Inflammatory macrophage treated with lipopolysaccharide for 1 hour (primary cell): ENCODE measurements at places on chromosomes 2 and 18.

DNA sequence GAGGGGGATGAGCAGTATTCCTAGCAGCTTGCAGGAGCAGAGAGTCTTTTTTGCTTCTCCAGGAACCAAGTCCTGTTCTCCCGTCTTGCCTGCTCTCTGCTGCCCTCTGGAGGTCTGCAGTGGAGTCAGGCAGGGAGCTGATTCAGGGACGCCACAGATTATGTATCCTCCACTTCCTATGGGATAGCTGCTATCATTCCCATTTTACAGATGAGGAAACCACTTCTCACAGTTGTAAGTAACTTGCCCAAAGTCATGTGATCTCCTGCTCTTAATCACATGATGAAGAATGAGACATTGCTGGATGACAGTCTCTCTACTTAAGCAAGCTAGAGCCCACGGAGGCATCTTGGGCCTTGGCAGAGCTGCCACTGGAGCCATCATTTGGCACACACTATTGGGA lies 8.3 kb downstream of the SLC4A5 start:
- DNase-seq: peak; percentile 75

DNA sequence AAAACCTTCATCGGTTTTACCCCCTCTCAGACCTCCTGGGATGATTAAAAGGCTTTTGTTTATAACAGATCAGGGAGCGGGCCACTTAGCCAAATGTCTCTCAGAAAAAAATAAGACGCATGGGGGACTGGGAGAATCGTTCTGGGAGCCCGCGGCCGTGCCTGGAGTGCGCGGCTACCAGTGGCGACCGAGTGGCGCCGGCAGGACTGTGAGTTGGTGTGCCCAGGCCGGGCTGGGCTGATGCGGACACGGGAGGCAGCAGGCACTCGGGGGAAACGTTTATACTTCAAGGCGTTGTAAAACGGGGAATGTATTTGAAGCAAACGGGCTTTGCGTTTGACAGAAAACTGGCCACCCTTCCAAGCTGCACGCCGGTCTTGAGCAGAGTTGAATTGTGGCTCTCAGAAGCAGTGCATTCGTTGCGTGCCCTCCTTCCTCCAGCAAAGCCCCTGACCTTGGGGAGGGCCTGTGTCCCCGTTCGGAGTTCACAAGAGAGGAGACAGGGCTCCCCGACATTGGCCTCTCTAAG lies 4.7 kb upstream of the HOXD10 start:
- no peak for DNase-seq

DNA sequence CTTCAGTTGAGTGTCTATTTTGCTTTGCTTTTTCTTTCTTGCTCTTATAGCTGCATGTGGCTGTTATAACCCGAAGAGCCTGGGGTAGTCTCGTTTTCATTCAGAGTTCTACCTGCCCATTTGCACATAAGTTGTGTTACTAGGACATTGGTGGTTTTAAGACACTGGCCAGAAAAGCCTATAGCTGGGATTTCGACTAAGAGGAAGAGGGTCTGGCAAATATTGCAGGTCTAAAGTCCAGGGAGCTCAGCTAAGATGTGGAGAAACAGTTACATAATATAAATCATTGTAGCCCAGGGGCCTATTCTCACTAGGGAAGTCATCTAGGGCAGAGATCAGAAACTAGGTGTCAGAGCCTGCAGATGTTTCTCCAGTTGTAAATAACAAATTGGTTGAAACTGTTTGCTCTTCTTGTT lies 120.8 kb downstream of the BABAM2 start:
- DNase-seq: no peak

- no peak for DNase-seq
Observed at GRCh38 chr2:207153266-207153975, 12.3 kb downstream of the KLF7 start.

DNA sequence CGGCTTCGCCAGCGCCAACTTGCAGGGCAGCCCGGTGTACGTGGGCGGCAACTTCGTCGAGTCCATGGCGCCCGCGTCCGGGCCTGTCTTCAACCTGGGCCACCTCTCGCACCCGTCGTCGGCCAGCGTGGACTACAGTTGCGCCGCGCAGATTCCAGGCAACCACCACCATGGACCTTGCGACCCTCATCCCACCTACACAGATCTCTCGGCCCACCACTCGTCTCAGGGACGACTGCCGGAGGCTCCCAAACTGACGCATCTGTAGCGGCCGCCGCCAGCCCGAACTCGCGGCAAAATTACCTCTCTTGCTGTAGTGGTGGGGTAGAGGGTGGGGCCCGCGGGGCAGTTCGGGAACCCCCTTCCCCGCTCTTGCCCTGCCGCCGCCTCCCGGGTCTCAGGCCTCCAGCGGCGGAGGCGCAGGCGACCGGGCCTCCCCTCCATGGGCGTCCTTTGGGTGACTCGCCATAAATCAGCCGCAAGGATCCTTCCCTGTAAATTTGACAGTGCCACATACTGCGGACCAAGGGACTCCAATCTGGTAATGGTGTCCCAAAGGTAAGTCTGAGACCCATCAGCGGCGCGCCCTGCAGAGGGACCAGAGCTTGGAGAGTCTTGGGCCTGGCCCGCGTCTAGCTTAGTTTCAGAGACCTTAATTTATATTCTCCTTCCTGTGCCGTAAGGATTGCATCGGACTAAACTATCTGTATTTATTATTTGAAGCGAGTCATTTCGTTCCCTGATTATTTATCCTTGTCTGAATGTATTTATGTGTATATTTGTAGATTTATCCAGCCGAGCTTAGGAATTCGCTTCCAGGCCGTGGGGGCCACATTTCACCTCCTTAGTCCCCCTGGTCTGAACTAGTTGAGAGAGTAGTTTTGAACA lies 15.1 kb downstream of the HOXD3 start:
- no peak for DNase-seq

DNA sequence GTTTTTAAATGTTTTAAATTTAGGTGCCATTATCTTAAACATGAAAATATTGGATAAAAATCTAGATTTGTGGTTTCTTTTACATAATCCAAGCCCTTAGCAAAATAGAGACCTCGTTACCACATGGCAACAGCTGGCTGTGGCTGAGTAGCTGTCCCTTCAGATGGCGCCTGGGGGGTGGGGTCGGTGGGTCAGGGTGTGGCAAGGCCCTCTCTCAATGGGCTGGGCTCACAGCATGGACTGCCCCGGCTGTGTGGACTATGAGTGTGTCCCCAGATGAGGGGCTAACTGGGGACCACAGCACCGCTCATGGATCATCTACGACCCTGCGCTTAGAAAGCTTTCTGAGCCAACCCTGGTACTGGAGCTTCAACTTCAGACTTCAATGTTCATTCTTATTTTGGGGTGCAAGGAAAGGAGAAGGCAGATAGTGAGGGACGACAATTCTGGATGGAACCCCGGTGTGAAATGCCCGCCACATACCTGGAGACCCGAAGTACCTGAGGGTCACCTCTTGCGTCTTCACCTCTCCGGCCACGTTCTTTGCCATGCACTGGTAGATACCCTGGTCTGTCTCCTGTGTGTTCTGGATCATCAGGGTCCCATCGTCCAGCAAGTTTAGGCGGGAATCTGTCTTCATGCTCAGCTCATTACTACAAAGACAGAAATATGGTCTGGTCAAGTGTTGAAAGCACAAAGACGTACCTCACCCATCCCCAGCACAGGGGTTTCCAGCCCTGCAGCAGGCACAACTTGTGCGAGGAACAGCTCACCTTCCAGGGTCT lies 71.0 kb downstream of the PXDN start:
- no peak for DNase-seq
